Fibroblast of skin of right biceps (primary cell): ENCODE measurements at places on chromosomes 16 and 17.

GRCh38 chr17:74808714-74809430 lies 32.7 kb upstream of the NAT9 start:
- no peak for DNase-seq

DNA sequence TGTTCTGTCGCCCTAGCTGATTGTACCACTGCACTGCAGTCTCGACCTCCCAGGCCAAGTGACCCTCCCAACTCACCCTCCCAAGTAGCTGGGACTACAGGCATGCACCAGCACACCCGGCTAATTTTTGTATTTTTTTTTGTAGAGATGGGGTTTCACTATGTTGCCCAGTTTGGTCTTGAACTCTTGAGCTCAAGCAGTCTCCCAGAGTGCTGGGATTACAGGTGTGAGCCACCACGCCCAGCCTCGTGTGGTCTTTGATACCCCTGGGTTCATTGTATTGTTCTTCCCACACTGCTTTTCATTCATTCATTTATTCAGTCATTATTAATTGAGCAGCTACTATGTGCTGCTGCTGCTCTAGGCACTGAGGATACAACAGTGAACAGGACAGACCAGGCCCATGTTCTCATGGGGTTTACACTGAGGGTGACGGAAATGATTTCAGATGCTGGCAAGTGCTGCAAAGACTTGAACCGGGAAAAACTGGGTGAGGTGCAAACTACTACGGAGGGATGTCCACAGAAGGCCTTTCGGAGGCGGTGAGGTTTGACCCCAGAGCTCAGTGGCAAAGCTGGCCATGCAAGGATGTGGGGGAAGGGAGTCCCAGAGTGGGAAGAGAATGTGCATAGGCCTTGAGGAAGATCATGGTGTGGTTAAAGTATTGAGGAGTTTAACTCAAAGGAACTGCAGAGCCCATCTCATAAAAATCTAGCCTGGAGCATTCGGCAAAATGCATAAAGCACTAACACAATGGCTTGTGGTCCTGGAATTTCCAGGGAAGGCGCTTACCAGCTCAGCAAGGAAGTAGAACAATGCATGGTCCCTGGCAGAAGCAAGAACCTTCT lies 10.9 kb downstream of the ABCC1 start:
- DNase-seq = no peak

GRCh38 chr17:17669580-17670235 lies 11.6 kb upstream of the RAI1 start:
- no peak for DNase-seq

GRCh38 chr17:7004398-7005253 lies 7.8 kb upstream of the RNASEK start:
- DNase-seq = peak; percentile 66

GRCh38 chr16:85861095-85861825 lies 37.7 kb upstream of the IRF8 start:
- DNase-seq = no peak

- no peak for DNase-seq
These were observed 84.2 kb downstream of the SNX29 start for GRCh38 chr16:12060751-12061150.

GRCh38 chr17:72353502-72353901 lies 232.7 kb downstream of the SOX9 start:
- no peak for DNase-seq

- no peak for DNase-seq
These were observed 52.9 kb downstream of the RMI2 start for GRCh38 chr16:11398136-11398535.

DNA sequence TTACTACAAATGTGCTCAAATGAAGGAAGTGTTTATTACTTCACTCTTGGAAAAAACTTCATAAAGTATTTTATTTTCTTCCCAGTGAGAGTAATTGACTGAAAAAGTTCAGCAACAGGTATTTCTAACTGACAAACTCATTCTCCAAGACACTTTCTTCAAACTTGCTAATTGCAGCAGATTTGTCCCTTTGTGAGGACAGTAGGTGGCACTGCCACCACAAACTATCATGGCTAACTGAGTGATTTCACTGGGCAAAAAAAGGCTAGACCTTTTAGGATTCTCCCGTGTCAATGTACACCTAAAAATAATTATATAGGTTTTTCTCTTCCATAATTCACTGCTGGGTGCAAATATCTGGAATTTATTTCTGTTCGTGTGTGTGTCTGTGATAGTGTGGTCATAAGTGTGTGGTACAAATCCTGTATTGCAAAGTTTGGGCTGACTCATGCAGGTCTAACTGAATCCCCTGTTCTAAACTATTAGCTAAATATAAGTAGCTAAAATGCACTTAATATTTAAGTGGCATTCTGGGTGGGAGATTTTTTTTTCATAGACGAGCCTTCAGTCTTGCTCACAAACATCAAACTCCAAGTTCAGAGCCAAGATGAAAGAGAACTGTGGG lies 3.9 kb downstream of the HS3ST3A1 start:
- peak; percentile 75 for DNase-seq
